ENCODE measurements at places on chromosomes 7 and 10.

DNA sequence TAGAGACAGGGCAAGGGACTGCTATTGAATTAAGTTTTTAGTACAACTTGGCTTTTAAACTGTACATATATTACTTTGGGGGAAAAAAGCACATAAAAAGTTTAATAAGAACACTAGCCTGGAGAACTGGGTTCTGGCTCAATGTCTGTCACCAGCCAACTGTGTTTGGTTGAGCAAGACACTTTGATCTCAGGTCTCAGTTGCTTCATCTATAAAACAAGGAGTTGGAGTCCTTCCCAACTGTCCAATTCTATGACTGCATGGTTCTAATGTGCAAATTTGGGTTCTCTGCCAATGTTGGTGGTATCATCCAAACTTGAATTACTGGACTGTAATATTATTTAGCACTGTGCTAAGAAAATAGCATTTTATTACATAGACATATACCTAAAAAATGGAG lies 50.3 kb downstream of the ATXN7L1 start:
- no peak for DNase-seq

- no peak for DNase-seq
Observed at GRCh38 chr7:17293481-17293880, 5.0 kb upstream of the AHR start.

- no peak for DNase-seq
Observed at GRCh38 chr10:49611816-49612512, 1.9 kb downstream of the SLC18A3 start.

DNA sequence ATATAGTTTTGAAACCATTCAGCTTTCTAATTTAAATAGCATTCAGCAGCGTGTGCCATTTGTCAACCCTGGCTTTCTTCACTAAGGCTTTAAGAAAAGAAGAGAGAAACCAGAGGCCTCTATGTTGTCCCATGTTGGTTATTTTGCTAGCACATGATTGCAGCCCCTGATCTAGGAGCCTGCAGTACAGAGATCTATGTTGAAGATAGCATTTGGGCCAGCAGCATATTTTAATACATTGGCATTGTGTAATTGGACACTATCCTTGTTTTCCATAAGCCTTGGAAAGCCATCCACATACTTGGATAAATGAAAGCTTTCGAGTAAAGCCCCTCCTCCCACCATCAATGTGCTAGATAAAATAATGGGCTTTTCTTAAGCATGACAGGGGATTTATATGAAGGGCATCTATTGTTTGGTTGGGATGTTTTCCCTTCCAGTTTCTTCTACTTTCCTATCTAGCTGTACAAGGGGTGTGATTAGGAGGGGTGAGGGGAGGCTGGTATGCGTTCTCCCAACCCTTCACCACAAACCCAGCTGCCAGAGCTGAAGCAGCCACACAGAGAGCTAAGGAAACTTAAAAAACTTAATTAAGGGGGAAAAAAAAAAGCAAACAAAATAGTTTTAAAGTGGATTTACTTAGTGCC lies 23.1 kb upstream of the SDHAF3 start:
- DNase-seq = no peak

- DNase-seq = peak; percentile 50
Observed at GRCh38 chr7:33062023-33062781, at the start of gene NT5C3A. TSS of gene NT5C3A (minus strand) at chr7:33062776. CDS start at chr7:33062705, 71 bp downstream.

DNA sequence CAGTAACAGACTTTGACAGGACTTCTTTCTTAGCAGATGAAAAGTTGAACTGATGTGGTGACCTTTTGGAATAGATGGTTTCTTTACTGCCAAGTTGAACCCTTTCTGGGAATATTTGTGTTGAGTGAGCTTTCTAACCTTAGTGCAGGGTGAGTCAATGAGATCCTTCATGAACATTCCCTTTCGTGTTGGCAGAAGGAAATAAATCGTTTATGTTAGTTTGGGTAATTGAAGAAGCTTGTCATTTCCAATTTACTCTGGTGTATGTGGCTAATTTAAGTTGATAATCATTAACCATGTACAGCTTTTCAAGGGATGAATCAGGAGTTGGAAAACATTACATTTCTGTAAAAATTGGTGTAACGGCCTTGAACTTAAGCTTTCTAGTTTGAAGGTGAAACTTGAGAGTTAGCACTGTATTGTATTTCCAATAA lies 43.4 kb downstream of the PTTG1IP2 start:
- DNase-seq = no peak

- no peak for DNase-seq
Observed at GRCh38 chr10:36766415-36766810, 359.0 kb upstream of the ANKRD30A start.

DNA sequence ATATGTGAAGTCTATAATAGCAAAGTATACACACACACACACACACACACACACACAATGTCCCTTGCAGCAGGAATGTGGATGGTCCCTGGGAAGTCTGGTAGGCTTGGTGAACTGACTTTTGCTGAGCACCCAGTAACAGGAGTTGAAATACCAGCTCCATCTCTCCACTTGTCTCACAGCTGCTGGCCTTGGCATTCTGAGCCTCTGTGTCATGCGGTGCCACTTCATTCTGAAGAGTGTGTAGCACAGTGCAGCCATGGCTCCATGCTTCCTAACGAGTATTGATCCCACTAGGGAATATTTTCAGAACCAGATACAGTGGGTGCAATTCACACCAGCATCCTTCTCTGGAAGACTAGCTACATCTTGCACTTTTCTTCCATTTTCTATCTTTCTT lies 192.4 kb downstream of the ADARB2 start:
- DNase-seq = no peak

DNA sequence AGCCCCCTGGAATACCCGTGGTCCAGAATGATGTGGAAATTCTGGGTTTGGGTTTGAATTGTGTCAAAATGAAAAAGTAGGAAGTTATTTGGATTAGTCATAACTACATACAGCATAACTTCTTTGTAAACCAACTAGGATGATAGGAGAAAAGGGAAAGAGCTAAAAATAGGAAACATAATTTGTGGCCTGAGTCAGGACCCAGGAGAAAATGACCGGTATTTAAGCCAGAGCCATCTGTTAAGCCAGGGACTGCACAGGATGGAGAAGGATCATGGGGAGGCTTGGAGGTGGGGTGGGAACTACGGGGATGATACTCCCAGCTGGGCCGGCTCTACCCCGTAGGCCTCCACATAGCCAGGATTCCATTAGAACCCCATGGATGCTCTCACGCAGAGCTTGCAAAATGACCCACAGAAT lies 98.6 kb downstream of the MYOF start:
- no peak for DNase-seq

DNA sequence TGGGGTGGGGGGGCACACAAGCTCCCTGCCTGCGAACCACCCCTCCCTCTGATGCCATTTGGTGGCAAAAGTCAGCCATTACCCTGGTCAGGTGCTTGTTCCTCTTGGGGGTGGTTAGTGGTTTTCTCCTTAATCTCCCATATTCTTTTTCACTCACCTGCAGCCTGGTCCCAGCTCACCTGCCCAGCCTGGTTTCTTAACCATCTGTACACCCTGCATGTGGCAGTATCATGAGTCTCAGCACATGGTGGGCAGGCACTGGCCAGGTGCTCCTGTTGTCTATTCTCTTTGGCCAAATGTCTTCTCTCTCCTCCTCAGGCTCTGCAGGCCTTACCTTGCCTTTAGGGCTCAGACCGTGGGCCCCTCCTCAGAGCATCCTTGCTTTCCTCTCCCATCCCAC lies 30.5 kb downstream of the OGDH start:
- DNase-seq = no peak

- DNase-seq = no peak
Observed at GRCh38 chr7:39238234-39238869, 260.6 kb downstream of the POU6F2 start.

GRCh38 chr7:51680594-51681399 lies 364.2 kb upstream of the COBL start:
- no peak for DNase-seq

GRCh38 chr7:148770004-148770403 lies 71.3 kb downstream of the CUL1 start:
- DNase-seq = no peak

DNA sequence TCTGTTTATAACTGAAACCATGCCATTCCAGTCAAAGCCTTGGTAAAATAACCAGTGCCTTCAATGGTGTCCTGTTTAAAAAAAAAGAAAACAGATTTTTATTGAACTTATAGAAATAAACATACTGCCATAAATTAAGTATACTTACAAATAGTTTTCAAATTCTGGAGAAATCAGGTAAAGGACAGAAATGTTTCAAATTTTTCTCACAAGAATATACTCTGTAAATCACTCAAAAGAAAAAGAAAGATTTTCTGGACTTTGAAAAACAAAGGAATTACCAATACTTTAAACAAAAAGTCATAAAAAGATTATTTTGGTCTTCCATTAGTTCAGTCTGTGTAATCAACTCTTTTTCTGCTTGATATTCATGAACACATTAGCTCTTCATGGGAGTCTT lies 23.9 kb downstream of the MRPL32 start:
- DNase-seq = no peak

DNA sequence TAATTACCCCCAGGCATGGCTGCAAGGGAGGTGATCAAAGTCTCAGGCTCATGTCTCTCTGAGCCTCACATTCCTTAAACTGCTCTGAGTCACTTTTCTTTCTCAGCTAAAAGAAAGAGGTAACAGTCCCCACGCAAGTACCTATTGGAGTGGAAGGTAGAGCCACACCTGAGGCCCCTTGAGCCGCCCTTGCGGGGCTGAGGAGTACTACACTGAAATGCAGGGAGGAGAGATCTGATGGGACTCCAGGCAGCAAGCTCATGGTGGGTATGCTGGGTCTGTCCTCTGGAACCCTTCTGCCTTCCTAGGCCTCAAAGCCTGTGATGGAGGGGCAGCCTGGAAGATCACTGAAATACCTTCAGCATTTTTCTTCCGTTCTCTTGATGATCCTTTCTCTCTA lies 960.0 kb downstream of the DNAJB9 start:
- no peak for DNase-seq

GRCh38 chr7:4700577-4701235 lies 18.6 kb downstream of the FOXK1 start:
- DNase-seq = no peak

DNA sequence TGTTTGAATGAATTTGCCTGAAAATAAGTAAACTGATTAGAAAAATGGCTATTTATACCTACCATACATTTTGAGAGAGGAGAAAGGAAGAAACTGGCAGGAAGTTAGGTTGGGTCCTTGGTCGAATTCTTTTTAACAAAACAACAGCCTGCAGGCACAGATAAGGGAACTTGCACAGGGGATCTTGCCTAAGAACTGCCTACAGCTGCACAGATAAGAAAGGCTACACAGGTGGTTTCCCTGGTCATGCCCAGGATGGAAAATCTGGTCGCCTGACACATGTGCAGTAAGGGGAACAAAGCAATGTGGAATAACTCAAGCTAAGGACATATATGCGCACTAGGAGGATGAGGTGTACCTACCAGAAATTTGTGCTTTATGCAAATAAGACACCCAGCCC lies 732.1 kb upstream of the POT1 start:
- DNase-seq = no peak

GRCh38 chr10:74500026-74500704 lies 326.2 kb upstream of the KAT6B start:
- no peak for DNase-seq
